ENCODE measurements at places on chromosomes 2 and 18.

DNA sequence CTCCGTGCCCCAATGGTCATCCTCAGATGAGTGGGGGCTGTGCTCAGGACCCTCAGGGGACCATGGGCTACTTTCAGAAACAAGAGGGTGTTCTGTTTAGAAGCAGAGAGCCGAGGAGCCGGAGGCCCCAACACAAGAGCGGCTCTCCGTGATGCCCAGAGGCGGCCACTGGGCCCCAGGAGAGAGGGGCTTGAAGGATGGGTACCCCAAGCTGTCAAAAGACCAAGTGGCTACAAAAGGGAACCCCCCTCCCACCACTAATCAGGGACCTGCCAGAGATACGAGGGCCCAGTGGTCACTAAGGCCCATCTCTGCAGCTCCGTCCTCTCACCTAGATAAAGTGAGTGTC, 93.6 kb downstream of the HDAC4 start:
- no peak for DNase-seq

- DNase-seq, result peak; percentile 4
These were observed 6.1 kb downstream of the CFAP221 start for GRCh38 chr2:119550346-119550745.

DNA sequence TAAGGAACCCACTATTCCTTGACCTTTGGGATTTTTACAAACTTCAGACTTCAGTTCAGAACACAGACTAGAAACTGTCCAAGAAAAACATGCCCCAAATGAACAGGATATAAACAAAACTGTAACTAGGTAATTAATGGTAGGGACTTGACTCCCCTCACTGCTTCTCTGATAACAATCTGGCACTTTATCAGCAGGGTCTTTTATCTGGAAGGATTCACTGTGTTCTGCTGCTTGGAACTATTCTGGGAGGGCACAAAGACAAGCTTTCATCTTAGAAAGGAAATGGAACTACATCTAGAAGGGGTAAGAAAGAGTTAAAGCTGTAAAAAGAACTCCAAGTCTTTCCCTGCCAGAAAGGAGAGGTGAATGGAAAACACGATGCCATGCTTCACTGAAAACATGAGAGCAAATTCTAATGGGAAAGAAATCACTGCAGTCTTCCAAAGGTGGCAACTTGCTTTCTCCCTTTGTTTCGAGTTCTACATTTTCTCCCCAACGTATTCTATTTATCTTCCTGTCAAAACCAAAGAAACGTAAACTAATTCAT, 181.2 kb downstream of the THADA start:
- no peak for DNase-seq

DNA sequence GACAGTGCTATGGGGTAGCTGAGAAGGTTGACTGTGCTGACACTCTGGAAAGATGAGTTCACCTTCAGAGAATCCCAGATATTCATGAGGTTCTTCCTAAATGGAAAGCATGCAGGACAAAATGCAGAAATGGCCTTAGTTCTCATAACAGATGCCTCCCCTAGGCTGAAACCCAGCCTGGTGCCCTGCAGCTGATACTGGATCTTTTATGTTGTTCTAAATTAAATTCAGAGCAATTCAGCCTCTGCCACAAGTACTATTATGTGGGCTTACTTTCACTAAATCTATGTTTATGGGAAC, 172.0 kb upstream of the SERPINE2 start:
- peak; percentile 45 for DNase-seq

GRCh38 chr2:28915939-28916338, 21.5 kb downstream of the WDR43 start:
- DNase-seq, result peak; percentile 58

GRCh38 chr2:133846476-133846875, 278.2 kb upstream of the NCKAP5 start:
- DNase-seq, result no peak

DNA sequence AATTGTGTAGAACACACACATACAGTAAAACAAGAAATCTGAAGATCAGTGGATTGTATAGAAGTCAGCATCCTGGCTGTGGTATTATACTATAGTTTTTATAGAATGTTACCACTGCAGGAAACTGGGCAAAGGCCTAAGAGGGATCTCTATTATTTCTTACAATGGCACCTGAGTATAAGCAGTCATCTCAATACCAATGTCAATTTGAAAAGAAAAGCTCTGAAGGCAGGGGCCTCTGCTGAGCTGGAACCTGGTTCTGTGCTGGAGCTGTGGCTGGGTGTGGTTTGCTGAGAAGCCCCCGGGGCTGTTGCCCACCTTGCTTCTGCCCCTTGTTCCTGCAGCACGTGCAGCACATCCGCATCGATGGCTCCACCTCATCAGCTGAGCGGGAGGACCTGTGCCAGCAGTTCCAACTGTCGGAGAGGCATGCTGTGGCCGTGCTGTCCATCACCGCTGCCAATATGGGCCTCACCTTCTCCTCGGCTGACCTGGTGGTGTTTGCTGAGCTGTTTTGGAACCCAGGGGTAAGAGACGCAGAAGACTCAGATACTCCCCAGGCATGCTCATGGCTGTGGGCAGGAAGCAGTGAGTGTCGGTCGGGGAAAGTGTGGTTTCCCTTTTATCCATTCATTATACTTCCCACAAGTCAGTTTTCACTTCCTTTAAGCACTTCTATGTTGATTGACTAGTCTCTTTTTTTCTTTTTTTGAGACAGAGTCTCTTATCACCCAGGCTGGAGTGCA, 23.5 kb upstream of the RPL37A start:
- no peak for DNase-seq

DNA sequence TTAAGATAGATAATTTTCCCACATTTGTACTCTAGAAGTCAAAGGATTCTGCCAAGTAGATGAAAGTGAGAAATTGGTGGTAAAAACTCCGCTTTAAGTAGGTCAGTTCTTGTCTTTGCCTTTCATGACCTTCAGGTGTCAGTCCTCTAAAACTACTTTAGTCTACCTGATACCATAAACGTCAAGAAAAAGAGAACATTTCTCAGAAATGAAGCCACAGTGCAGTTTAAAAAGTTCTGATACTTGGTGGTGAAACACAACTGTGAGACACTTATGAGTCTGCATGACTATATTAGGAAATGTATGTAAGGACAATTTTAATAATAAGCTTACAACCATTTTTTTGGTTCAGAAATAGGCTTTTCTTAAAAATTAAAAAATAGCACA, 583.3 kb downstream of the SATB2 start:
- peak; percentile 10 for DNase-seq

DNA sequence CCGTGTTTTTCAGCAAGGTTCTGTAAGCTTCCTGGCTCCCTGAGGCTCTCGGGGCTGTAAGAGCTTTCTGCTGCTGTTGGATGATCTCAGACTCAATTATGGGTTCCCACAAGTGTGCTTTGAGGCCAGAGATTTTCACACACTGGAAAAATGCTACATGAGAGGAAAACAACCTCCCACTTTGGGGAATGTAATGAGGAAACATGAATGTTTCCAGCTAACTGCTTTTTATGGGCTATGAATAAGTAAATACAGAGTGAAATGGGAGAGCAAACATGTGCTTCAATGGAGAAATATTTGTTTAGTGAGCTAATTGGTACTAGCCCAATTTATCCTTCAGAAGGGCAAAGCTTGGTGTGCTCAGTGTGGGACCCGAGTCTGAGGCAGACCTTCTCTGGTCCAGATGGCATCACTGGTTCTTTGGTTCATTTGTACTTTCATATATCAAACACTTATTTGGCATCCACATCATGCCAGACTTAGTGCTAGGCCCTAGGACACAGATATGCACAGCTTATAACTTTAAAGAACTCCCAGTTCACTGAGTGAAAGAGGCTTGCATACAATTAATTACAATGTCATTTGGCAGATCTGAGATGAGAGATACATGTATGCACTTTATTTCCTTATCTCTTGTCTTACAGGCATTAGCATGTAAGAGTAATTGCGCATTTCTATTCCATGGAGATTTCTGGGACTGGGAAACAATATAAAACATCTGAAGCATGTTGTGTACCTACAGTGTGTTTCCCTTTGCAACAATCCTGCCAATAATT, 248.8 kb downstream of the RDH14 start:
- DNase-seq, result peak; percentile 73

DNA sequence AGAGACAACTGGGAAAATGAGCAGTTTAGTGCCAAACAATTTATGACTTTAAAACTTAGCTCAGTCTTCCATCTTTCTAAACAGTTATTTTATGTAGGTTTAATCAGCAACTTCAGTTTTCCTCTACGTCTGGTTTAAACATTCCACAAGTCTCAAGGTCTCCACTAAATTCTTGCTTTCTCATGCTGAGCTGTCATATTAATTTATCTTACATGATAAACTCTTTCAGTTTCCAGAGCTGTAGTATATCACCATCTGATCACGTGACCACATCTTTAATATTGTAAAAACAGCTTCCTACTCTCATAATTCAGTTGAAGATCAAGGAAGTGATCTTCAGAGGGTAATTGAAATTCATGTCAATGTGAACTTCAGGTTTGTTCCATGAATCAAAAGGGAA, 158.6 kb downstream of the ZNF804A start:
- DNase-seq, result peak; percentile 18

DNA sequence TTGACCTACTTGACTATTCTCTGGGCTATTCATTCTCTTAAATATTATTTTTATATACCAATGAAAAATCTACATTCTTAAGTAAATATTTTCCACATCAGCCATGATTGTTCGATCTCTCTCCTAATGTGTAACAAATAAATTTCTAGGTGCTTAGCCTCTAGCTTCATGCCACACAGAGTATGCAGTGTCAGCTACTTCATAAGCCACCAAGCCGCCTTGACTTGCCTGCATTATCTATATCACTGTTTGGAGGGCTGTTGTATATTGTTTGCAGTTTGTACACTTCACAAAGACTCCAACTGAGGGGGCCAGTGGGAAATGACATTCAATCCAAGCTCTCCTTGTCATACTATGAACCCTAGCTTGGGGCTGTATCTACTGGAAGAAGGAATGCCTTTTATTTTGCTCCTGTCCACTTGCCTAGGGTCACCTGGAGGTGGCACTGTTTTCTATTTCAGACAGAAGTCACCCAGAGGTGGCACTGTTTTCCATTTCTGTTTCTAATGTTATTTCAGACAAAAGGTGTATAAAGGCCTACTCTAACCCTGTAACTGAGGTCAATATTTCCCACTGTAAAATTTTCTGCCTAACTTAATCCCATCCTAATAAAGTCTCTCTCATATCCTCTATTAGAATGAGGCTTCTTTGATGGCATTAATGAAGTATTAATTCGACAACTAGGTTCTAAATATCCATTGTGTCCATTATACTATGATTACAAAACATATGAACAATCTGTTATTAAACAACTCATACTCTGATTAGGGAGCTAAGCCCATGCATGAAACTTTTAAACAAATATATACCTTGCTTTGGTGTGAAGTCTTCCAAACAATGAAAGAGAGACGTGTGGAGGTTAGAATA, 36.4 kb downstream of the COL5A2 start:
- peak; percentile 30 for DNase-seq

DNA sequence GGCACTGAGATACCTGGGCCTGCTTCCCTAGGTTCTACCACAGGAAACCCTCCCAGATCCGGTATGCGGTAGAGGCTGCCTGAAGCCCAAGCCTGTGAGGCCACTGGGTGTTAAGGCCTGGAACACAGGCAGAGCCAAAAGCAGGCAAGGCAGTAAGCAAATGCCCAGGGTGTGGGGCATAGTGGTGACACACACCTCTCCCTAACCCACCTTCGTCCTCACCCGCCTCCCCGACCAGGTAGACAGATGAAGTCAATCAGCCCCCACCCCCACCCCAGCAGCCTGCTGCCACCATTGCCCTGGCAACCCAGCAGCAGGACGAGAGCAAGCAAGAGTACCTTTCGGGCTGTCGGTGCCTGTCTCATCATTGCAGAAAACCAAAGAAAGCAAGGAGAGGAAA, 6.1 kb downstream of the DCTN1 start:
- no peak for DNase-seq

DNA sequence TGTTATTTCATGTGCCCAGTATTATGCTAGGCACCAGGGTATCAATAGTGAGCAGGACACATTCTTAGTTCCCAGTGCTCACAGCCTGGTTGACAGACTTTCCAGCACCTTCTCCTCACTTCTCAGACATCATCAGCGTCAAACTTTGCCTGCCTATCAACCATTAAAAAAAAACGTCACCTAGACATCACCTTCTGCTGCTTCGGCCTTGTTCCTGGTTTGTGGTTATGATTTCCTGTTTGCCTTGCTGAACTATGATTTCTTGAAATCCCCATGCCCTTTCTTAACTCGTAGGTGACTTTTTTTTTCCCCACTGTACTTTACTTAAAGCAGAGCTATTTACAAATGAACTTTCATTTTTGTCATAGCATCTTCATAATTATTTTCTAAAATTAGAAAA, 60.4 kb upstream of the NABP1 start:
- DNase-seq, result no peak
